ENCODE measurements at places on chromosomes 4 and X. TPM values are rescaled to one million over a fixed set of nuclear protein-coding genes. Genes with fewer than 3 reads are reported as not detected.

GRCh38 chr4:85823295-85823694 lies 348.3 kb downstream of the ARHGAP24 start:
- no peak for DNase-seq

GRCh38 chr4:140255467-140255866 lies 101.5 kb upstream of the MAML3 start:
- no peak for DNase-seq

Gene TIMM17B
- 54.4 TPM for polyA plus RNA-seq

Gene HPGDS
- polyA plus RNA-seq, result 1.5 TPM

Gene SLC26A1
- 0.20 TPM for polyA plus RNA-seq

DNA sequence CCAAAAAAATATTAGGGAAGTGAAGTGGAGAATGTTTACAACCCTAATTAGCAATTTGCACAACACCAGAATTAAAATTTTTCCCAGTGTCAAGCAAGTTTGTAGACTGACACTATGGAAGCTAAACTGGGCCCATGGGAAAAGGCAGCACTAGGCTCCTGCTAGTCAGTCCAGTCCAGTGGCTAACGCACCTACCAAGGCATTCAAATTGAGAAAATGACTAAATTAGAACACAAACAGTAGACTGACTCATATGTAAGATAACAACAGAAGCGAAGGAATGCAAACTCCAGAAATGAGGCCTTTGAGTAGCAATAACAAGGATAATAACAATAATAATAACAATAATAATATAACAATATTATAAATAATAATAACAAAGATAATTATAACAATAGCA lies 90.7 kb downstream of the GRIA3 start:
- DNase-seq, result no peak

DNA sequence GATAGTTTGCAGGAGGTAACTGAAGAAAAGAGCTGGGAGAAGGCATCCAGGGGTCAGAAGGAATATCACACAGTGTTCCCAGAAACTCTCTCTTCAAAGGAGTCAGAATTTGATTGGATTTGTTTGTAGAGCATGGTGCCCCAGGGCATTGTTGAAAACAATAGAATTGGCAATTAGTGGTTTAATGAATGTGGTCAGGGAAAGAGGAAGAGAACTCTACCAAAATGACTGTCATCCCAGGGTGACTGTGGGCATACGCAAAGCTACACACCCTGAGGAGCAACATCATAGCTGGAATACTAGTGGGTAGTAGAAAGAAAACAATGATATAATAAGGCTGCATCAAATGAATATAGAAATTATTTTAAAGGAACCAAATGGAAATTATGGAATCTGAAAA lies 21.5 kb downstream of the TNIP2 start:
- DNase-seq, result no peak

Gene USP51
- polyA plus RNA-seq, result 1.7 TPM

Gene TCEAL9
- 102 TPM for polyA plus RNA-seq

GRCh38 chr4:61507091-61507490 lies 307.0 kb downstream of the ADGRL3 start:
- DNase-seq, result no peak

GRCh38 chr4:187849556-187850225 lies 145.9 kb upstream of the ZFP42 start:
- DNase-seq, result no peak

GRCh38 chr4:102399021-102399420 lies 53.7 kb upstream of the SLC39A8 start:
- DNase-seq, result no peak

Gene XAGE5
- not detected for polyA plus RNA-seq

Gene ATP2B3
- polyA plus RNA-seq, result 0.10 TPM

- no peak for DNase-seq
Measured at GRCh38 chrX:19747652-19748610, 139.5 kb downstream of the SH3KBP1 start.

GRCh38 chr4:63029380-63029779 lies 1379.9 kb downstream of the TECRL start:
- no peak for DNase-seq

Gene GPR82
- polyA plus RNA-seq, result 0.44 TPM

GRCh38 chr4:183588169-183588675 lies 70.8 kb downstream of the RWDD4 start:
- peak; percentile 32 for DNase-seq

Gene PDHA2
- not detected for polyA plus RNA-seq

Gene FGD1
- polyA plus RNA-seq, result 6.4 TPM

DNA sequence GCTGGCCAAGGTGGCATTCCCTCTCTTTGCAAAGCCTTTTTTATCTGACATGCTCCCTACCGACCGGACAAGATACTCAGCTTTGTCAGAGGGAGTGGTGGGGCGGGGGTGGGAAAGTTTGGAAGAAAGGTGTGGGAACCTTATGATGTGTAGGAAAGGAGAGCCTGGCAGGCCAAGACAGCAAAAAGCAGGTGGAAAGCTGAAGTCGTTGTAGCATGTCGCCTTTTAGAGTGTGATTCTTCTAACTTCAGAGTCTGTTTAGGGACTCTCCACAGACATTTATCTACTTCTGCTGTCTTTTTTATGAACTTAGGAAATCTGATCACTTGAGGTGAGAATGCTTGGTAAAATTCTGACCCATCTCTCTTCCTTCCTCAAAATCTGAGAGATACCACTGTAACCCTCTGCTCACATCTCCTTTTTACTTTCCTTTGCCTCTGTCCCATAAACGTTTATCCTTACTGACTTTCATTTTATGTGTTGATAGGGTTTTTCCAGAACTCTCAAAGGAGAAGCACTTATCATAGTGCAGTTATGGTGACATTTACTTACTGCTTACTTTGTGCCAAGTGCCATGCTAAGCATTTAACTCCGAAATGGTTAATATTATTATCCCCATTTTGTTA lies 8.2 kb upstream of the RUFY3 start:
- DNase-seq, result no peak

GRCh38 chr4:90184560-90184959 lies 57.4 kb downstream of the CCSER1 start:
- DNase-seq, result no peak

DNA sequence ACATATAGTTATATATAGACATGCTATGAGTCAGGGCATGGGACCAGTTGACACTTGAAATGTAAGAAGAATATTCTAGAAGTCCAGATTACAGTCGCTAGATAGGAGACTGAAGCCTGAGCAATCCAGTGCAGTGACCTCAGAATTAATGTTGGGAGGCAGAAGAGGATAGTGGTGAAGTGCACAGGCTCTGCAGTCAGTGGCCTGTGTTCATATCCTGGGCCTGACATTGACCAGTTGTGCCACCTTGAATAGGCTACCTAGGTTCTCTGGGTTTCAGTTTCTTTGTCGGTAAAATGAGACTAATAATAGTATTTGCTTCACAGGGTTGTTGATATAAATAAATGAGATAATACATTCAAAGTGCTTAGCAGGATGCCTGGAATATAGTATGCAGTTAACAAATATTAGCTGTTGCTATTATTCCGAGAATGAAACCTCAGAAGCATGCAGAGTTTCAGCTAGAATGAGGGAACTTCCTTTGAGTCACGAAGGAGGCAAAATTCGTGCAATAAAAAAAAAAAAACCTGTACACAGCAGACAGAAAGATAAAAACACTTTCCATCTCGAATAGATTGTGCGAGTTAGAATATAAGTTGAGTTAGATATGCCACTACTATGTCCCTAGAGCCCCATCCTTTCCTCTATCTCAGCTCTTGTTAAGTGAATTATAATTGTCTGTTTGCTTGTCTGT lies 4.0 kb upstream of the SH2D1A start:
- no peak for DNase-seq

- no peak for DNase-seq
Measured at GRCh38 chrX:28552322-28552721, 34.9 kb upstream of the IL1RAPL1 start.

DNA sequence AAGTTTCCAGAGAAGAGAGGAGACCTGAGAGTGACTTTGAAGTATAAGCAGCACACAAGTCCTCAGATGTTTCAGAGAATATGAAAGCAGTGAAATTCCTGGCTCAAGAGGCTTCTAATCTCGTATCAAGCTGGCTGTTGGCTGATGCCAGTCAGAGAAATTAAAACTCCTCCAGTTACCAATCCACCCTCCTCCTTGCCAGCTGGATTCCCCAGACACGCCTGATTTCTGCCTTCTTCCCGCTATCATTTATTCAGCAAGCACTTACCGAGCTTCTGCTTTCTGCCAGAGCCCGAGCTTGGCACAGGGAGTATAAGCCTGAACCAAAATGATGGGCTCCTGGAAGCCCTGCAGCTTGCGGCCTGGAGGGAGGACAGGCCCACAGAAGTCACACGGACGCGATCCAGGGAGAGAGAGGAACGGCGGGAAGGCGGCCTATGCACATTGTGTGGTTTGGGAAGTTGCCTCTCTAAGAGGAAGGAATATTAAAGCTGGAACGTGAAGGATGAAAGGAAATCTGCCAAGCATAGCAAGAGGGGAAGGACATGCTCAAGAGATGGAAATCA lies 102.4 kb upstream of the TBL1X start:
- no peak for DNase-seq

- DNase-seq, result no peak
Measured at GRCh38 chrX:150167482-150168324, 195.4 kb upstream of the MAMLD1 start.

- no peak for DNase-seq
Measured at GRCh38 chr4:76780781-76781697, 116.9 kb downstream of the SOWAHB start.

DNA sequence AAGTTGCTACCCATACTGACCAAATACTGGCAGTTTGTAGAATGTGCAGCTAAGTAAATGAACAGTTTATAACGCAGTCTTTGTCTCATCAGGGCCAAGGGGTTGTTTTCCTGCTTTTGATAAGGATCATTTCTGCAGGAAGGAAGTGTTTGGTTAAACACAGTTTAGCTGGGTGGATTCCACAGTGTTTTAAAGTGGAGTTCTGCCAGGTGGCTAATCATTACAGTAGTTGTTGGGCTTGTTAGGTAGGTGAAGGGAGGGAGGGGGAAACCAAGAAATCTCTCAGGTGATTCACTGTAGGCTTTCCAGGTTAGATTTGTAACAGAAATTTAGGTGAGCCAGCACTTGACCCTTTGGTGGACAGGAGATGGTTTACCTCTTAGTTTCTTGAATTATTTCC lies 58.1 kb downstream of the FNIP2 start:
- peak; percentile 60 for DNase-seq

Gene SSX3
- polyA plus RNA-seq, result not detected

Gene ZNF595
- 5.8 TPM for polyA plus RNA-seq

Gene DCTD
- polyA plus RNA-seq, result 71.7 TPM

DNA sequence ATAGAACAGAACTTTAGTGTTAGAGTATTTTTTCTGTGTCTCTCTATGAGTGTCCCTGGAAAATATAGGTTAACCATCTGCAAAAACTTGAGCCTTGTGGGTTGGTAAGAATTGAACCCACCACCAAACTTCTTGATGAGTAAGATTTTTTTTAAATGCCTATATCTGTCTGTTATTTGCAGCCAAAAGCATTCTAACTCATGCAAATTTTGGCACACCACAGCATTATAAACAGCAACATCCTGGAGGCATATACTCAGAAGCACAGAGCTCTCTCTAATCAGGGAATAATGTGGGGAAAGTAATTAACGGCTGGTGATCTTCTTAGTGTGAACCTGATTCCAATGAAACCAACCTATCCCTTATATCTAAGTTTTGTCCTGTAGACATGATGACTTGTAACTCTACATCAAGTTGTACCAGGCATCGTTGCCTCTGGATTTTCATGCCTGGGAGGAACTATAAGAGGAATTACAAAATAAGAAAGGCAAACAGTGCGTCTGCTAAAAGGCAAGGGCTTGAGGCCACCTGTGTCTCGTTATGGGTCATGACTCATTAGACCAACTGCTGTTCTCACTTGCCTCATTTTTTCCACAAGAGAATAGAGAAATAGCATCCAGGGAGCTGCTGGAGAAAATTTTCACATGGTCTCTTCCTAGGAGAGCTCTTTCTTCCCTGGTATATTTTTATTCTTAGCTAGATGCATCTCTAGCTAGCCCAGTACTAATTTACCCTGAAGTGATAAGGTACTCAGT lies 202.4 kb downstream of the CHIC2 start:
- DNase-seq, result no peak

GRCh38 chrX:10190367-10190766 lies 33.6 kb downstream of the CLCN4 start:
- DNase-seq, result no peak

GRCh38 chrX:30141966-30142365 lies 73.4 kb upstream of the MAGEB2 start:
- no peak for DNase-seq

Gene WNK3
- polyA plus RNA-seq, result 0.49 TPM

GRCh38 chrX:118570209-118570608 lies 74.6 kb downstream of the DOCK11 start:
- no peak for DNase-seq

Gene HEPH
- 31.3 TPM for polyA plus RNA-seq

Gene NKX3-2
- not detected for polyA plus RNA-seq

DNA sequence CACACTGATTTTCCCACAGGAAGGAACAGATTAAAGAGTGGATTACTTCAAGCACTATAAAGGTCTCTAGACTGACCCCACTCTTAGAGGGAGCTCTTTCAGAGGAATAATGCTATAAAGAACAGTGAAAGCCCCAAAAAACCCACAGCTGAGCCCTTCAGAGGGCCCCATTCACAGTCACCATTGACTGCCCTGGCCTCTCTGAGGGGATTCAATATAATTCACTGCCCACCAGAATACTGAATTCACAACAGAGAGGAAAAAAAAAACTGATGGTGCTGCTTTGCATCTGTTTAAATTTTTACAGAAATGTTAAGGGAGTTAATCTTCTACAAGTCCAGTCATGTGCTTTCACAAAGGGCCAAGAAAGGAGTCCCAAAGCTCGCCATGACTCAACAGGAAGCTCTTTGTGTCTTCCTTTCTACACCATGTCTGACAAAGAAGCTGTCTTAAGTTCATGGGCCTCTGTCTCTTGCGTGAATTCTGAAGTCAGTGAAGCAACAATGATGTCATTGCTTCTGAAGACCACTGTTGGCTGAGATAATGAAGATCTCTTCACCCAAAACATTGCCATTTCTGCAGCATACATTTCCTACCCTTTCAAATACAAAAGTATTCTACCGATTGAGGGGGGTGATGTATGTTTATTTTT lies 174.9 kb downstream of the ADAMTS3 start:
- no peak for DNase-seq

DNA sequence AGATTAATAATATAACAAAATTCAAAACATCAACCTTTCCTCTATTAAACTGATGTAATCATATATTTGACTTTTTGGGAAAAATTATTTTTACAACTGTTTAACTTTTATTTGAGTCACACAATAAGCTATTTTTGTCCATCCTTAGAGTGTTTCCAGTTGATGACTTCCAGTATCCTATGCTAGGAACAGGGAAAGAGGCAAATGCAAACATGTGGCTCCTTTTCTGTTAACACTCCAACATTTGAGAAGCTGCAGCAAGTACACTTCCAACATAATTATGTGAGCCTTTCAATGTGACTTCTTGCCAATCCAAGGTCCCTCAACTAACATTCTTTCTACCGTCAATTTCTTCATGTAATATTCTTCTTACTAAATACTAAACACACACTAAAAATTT lies 117.7 kb downstream of the PPA2 start:
- DNase-seq, result no peak

DNA sequence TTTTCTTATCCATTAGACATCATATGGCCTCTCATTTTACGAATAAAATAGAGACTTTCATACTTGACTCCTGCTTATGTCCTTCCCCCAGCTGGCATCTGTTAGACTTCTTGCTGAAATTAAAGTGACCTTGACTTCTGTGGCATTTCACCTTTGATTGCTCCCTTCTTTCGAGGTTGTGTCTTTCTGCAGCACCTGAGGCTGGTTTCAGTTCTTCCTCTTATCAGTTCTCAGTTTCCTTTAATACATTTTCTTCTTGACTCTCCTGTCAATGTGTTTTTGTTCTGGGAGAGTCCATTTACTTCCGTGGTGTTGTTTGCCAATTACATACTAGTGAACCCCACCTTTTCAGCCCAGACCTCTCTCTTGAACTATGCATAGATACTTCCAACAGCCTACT lies 81.6 kb downstream of the RBPJ start:
- no peak for DNase-seq
